ENCODE measurements at places on chromosomes 7 and 10.

DNA sequence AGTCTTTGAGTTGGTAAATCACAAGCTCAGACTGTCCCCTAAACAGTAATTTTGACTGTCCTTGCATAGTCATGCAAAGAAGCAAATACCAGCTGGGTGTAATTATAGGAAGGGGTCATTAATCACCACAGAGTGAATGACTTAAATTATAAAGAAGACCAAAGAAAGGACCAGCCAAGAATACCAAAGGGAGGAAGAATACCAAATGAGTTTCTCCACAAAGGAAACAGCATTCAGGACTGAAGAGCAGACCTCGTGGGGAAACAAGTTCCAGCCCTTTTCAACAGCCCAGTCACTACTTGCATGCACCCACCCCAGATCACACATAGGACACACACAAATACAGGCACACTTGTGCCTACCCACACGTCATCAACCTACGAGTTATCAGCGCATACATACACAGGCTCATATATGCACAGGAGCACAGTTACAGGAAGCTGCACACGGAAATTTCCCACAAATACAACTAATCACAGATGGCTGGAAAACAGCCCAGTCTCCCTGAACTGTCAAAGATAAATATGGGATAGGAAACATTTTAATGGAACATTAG is 77.6 kb downstream of the DENND2A start:
- no peak for DNase-seq

DNA sequence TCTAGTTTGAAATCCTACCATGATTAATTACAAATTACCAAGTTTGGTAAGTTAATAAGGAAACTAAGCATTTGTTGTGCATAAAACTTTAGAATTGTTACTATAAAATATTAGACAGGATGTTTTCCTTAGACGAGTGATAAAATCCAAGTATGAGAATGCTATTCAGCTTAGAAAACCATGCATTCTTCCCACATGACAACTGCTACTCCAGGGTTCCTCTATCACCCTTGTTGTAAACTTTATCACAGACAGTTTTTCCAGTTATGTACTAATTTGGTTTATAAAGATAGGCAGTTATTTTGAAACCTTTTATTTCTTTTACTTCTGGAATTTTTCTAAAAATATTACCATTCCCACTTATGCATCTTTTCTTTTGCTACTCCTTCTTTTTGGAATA is 52.0 kb downstream of the SIRT1 start:
- no peak for DNase-seq

DNA sequence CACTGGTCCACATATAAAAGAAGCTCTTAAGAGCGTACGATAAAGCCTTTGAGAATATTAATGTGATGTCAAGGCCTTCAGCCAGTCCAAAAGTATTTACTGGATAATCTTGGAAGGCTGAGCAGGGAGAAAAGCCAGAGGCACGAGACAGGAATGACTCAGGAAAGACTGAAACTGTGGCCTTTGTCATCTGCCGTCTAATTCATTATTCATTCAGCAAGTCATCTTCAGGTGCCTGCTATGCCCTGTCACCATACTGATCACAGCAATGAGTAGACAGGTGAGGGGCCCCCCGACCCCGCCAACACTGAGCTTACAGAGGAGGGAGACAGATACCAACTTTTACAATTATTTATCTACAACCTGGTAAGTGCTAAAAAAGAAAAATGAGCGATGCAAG is 78.9 kb downstream of the VOPP1 start:
- DNase-seq, result no peak

DNA sequence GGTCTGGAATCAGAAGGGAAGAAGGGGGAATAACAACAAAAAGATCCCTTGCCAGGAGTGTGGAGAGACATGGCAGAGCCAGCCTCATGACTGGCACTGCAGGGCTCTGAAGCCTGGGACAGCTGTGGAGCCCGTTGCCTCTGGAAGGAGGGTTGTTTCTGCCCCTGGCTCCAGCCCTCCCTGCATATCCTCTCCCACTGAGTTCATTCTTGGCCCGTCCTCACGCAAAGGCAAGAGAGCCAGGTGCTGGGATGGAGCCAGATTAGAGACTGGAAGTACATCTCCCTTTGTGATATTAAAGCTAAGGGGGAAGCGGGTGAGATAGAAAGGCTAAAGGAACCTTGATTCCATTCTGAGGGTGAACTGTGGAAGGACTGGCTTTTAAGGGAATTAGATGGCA is 141.5 kb upstream of the NPVF start:
- no peak for DNase-seq

- no peak for DNase-seq
Measured at GRCh38 chr10:121485436-121486139, 112.7 kb downstream of the FGFR2 start.
